Psoas muscle (tissue), 8 donors: ENCODE measurements at places on chromosomes 7 and 10. TPM values are rescaled to one million over a fixed set of nuclear protein-coding genes. Genes with fewer than 3 reads are reported as not detected.

DNA sequence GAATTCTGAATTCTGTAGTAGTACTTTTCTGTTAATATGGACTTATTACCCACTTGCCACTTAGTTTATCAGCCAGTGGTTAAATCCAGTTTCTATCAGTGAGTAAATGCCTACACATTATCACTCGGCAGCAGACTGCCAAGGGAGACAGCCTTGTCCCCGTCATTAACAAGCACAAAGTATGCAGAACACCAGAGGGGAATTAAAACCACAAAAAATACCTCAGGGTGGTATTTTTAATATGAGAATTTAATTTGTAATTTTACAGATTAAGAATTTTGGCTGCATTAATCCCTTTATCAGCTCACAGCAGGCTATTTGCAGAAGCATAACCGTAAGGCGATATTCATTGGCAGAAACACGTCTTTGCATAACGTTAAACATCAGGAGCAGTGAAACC, 150.0 kb upstream of the FZD1 start:
- no peak for DNase-seq

- DNase-seq: no peak
Measured at GRCh38 chr10:128776673-128777252, 650.5 kb upstream of the MKI67 start.

GRCh38 chr7:140638173-140638791, 2.3 kb downstream of the DENND2A start:
- DNase-seq: peak; percentile 54

- no peak for DNase-seq
Measured at GRCh38 chr7:107430057-107430456, 39.8 kb upstream of the GPR22 start.

- DNase-seq: no peak
Measured at GRCh38 chr7:39577229-39577874, 11.1 kb downstream of the YAE1 start.

DNA sequence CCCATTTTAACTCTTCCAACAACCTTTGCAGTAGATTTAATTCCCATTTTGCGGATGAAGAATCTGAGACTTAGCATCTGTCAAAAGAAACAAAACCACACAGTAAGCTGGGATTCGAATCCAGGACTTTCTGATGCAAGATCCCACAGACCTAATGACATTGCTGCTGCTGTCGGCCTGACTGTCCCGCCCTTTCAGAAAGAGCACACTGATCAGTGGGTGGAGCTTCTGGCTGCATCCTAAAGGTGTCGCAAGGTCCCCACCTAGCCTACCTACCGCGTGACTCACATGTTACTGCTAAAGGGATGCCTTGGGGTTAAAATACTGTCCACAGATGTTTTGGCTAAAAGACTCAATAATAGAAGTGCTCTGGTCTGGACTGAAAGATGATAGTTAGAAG, 134.7 kb downstream of the EMX2 start:
- no peak for DNase-seq

GRCh38 chr10:94428766-94429707, 26.7 kb downstream of the TBC1D12 start:
- no peak for DNase-seq

GRCh38 chr7:32253299-32253698, 183.1 kb upstream of the PDE1C start:
- no peak for DNase-seq

DNA sequence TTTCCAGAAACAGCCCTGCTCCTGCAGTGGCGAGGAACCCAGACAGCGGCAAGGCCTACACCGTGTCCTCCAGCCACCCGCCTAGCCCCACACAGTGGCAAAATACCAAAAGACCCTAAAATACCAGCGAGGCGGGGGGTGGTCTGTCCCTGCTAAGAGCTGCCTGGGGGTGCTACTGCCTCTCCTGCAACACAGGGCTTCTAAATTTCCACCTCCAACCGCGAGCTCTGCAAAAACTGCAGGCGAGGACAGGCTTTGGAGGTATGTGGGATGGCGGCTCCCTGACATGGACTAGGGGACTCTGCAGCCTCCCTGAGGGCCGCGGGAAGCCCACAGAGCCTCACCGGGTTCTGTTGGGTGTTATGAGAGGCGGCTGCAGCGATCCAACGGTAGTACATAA, 122.3 kb downstream of the WDR37 start:
- no peak for DNase-seq

Gene UBTD1
- polyA plus RNA-seq: 59.2 TPM
